ENCODE measurements at places on chromosomes 1 and 21.

DNA sequence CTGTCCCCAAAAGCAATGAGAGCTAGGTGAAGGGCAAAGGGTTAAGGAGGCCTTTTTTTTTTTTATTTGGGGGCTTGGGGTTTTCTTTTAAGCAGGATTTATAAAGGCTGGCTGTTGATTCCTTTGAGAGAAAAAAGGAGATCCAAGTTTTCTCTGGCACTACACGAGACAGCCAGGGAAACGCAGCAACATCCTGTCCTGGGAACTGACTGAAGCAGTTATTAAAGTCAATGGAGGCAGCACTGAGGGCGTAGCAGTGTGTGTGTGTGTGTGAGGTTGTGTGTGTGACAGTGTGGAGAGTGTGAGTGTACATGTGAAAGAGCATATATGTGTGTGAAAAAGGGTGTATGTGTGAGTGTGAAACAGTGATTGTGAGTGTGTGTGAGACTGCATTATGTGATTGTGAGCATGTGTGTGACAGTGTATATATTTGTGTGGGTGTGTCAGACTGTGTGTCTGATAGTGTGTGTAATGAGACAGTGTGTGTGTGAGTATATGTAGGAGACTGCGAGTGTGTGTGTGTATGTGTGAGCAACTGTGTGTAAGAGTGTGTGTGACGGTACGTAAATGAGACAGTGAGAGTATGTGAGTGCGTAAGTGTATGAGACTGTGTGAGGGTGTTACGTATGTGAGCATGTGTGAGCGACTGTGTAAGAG, 65.9 kb upstream of the TIAM1 start:
- DNase-seq: no peak

GRCh38 chr21:37568916-37569315, 202.3 kb downstream of the DYRK1A start:
- no peak for DNase-seq

DNA sequence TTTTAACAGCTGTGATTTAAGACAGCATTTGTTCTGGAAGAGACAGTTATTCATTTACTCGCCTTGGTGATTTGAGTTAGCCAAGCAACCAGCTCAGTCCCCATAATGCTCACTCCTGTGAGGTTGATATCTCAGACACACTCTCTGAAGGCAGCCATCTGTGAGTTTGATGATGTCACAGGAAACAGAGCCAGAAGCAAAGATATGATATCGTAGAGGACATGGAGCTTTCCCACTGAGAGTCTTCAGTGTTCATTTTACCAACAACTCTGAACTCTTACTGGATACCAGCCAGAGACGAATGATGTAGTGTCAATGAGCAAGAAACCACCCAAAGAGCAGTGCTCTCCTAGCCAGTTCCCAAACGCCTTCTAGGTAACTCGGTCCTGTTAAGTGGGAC, 219.4 kb downstream of the SLC35F3 start:
- no peak for DNase-seq

- no peak for DNase-seq
Observed at GRCh38 chr1:233242827-233243483, 52.6 kb downstream of the PCNX2 start.

DNA sequence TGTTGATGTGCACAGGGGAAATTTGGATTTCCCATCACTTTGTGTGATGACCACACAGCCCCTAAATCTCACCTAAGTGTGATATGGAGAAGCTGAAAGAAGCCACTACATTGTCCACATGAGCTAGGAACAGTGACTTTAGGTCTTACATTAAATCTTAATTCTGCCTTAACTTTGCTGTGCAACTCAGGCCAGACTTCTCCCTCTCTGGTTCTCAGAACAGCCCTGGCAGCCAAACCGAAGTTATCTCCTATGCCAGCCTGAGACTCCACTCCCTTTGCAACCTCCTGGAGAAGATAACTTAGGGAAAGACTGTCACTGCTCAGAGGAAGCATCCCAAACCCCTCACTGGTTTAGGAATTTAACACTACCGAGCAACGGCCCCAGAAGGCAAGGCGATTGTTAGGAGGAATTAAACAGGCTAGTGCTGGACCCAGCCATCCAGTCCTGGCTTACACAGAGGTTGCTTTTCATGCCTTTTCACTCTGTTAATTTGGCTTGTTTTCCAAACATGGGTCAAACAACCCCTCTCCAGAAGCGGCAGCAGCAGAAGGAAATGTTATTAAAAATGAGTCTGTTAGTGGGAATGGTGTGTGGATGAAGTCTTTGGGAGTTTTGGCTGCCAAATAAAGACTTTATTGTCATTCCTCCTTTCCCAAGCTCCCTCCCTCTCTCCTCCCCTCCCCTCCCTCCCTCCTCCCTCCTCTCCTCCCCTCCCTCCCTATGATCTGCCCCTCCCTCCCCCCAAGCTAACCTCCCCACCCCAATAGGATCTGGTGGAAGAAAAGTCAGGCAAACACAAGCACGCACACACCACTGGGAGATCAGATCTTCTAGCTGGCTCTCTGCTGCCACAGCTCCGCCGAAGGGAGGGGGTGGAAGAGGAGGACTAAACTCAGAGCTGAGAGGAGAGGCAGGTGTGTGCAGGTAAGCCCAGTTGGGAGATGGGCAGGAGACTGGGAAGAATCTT, at the start of gene PRELP:
Gene PRELP (plus strand): TSS at position 795 of the 970 bp plus-strand sequence. CDS start 7,379 bp downstream, outside the sequence.
- no peak for DNase-seq

- DNase-seq: no peak
Observed at GRCh38 chr1:202266061-202266765, 72.6 kb downstream of the LGR6 start.

GRCh38 chr1:17307946-17308345, at the start of gene PADI4:
TSS of gene PADI4 (plus strand) at chr1:17308197. CDS start at chr1:17308223, 26 bp downstream.
- DNase-seq: no peak

DNA sequence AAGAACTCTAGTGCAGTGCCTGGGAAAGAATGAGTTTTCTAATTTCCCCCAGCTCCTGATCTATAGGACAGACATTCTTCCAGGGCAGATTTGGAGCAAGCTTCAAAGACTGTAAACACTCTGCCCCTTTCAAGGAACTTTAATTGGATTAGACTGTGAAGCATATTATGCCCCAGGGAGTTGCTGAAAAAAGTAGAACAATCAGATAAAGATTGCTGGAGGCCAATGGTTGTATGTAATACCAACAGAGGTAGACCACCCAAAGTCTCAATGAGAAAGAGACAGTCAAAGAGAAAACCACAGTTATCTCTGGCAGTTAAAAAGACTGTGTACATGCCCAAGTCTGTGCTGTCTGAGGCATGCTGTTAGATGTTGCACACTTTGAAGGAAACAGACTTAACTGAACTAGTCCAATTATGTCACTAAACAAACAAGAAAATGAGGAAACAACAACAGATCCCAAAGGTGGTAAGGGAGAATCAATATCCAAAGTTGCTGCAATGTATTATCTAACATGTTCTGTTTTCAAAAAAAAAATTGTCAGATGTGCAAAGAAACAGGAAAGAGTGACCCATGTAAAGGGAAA, 24.4 kb downstream of the C4BPA start:
- DNase-seq: no peak

DNA sequence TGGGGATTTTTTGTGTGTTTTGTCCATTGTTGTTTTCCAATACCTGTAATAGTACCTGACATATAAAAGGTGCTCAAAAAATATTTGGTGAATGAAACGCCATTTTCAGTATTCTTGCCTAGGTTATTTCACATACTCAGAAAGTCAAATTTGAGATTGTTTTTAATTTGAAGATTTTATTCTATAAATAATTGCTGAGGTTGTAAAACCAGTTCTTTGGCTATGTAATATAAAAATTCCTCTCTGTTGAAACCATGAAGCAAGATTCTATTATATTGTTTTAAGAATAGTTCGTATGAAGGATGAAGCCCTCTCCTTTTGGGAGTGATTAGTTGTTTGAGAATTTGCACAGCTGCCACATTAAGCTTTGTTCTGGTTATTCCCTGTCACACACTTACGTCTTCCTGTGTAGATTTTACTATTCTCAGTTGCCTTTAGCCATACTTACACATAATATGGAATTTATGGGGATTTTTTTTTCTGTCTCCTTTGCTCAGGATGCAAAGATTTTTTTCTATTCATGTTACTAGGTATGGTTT, 60.2 kb upstream of the MPC2 start:
- no peak for DNase-seq

- DNase-seq: no peak
Observed at GRCh38 chr21:27397578-27397977, 430.7 kb upstream of the ADAMTS5 start.

DNA sequence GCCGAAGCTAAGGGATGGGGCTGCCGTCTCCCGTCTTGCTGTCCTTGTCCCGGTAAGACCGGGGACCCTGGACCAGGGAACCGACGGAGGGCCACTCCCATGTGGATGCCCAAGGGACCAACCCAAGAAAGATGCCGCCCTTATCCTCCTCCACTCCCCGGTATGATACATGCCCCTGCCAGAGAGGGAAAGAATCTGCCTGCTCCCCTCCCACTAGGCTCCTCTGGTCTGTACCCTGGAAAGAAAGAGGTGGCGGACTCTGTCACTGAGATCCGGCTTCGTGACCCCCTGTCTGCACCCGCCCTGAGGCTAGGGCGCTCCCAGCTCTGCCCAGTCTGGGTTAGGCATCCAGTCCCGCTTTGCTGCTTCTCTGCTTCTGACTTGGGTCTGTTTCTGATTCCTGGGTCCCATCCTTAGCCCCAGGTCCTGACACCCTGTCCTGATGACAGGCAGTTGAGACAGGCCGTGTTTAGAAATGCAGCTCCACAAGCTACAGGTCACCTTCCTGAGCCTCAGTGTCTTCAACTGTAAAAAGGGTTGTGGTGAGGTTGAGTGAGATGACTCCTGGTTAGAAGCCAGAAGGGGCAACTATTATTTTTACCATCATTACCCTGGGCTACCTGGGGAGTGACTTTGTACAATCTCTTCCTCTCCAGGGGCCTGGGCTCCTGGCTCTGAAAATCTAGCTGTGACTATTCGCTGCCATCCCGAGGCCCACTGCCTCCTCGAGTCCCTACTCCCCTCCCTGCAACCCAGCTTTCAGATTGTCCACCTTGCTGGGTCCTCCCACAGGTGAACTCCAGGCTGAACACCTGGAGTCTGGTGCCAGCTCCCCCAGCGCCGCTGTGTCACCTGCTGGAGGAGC, 3.7 kb downstream of the MATN1 start:
- no peak for DNase-seq

GRCh38 chr1:34267326-34267725, 90.6 kb downstream of the C1orf94 start:
- no peak for DNase-seq

- DNase-seq: no peak
Observed at GRCh38 chr1:214066190-214066589, 78.4 kb downstream of the PROX1 start.

DNA sequence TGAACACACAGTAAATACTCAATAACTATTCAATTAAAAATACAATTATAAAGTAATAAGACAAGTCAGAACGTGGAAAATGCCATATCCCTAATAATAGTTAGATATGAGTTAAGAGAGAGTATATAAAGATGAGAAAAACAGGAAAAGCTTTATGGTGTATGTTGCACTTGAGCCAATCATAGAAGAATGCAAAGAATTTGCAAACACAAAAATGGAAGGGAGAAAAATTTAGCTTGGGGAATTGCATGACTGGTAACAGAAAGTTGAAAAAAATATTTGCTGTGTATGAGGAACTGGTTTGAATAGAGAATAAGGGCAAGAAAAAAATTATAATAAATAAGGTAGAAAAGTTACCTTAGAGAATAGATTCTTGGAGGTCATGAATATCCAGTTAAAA, 739.6 kb upstream of the CXADR start:
- DNase-seq: no peak

DNA sequence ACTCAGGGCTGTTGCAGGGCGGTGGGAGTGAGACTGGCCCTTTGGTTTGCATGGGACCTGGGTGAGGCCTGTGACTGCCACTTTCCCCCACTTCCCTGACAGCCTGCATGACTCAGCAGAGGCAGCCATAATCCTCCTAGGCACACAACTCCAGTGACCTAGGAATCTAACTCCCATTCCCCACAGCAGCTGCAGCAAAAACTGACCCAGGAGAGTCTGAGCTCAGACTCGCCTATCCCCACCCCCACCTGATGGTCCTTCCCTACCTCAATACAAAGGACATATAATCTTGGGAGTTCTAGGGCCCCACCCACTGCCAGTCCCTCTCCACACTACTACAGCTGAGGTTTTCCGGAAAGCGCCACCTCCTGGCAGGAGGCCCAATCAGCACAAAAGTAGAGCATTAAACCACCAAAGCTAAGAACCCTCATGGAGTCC, 26.7 kb downstream of the NDC1 start:
- DNase-seq: no peak

DNA sequence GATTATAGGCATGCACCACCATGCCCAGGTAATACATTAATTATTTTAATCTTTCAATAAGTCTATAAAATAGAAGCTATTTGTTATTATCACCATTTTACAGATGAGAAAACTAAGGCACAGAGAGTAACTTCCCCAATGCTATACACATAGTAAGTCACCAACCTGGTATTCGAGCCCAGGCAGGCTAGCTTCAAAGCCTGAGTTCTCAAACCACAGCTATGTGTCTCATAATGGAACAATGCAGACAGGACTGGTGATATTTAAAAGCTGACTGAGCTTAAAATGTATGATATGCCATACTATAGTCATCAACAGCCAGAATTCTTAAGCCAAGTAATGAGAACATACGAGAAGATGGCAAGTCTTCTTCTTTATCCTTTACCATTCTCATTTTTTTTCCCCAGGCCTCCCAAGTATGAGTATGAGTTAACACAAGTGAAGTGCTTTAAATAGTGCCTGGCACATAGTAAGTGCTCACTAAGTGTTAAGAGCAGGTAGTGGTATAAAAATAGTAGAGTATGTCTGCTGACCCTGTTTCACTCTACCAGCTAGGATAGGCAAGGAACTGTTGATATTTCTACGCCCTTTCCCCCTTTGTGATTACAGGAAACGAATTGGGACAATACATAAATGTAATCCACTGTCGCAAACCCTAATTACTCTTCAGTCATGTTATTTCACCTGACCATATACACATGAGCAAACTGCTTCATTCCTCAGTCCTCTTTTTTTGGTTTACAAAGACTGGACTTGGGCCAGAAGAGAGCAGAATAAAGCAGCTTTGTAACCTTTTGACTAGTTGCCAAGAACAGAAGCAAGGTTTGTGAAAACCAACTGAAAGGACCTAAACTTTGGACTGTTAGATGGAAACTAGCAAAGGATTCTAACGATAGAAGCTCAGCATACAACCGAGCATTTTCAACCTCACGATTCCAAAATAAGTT, 9.5 kb downstream of the EYA3 start:
- no peak for DNase-seq

DNA sequence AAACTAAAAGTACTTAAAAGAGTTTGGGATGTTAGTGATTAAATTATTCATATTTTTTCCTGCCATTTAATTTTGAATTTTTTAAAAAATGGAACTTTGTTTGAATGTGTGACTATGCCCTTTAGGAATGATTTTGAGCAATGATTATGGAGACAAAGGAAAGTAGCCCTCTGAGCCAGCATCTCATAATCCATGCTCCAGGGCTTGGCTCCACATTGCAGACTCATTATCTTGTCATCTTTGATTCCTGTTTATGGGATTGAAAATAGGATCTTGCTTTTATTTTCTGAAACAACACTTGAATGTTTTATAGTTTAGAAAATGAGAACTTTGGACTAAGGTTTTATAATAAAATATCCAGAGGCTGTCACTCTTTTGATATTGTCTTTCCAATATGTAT, 14.5 kb downstream of the AXDND1 start:
- no peak for DNase-seq

All from right kidney (tissue), 9 donors.